ENCODE measurements at places on chromosomes 3 and 15. TPM values are rescaled to one million over a fixed set of nuclear protein-coding genes. Genes with fewer than 3 reads are reported as not detected.
A peak's percentile ranks its signal among the peaks of the same experiment; 100 is the strongest.

The MNS1 gene
- total RNA-seq, result 1.5 TPM

- DNase-seq, result no peak
These were observed 15.7 kb upstream of the TFRC start for GRCh38 chr3:196097373-196098154.

GRCh38 chr3:127152684-127153505, 40.0 kb upstream of the PRR23E start:
- no peak for DNase-seq

The MASP1 gene
- 0.46 TPM for total RNA-seq

The DUOXA1 gene
- total RNA-seq, result not detected

DNA sequence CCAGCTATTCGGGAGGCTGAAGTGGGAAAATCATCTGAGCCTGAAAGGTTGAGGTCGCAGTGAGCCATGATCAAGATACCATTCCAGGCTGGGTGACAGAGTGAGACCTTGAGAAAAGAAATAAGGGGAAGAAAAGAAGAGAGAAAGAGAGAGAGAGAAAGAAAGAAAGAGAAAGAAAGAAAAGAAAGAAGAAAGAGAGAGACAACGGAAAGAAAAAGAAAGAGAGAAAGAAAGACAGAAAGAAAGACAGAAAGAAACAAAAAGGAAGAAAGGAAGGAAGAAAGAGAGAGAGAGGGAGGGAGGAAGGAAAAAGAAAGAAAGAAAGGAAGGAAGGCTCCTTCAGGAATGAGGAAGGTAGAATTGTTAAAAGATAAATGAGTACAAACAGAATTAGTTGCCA, 84.5 kb downstream of the RPL22L1 start:
- no peak for DNase-seq

DNA sequence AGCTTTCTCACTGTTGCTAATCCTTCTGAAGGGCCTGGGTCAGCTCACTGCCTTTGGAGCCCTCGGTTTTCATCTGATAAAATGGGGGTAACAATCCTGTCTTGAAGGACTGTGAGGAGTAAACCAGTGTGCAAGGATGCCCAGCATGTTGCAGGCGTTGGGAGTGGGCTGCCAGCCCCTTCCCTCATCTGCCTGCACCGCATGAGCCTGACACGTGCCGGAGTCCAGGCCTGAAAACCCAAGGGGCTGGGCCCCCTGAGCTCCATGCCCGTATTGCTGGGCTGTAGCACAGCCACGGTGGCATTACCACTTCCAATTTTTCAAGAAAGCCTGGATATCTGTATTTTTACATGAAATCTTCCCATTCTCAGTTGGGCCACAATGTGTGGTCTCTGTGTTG, 98.1 kb downstream of the DNAJB8 start:
- no peak for DNase-seq

- no peak for DNase-seq
These were observed 431 bp upstream of the YEATS2 start for GRCh38 chr3:183697123-183697609.

The AMOTL2 gene
- total RNA-seq, result 85.1 TPM

The C3orf22 gene
- not detected for total RNA-seq

DNA sequence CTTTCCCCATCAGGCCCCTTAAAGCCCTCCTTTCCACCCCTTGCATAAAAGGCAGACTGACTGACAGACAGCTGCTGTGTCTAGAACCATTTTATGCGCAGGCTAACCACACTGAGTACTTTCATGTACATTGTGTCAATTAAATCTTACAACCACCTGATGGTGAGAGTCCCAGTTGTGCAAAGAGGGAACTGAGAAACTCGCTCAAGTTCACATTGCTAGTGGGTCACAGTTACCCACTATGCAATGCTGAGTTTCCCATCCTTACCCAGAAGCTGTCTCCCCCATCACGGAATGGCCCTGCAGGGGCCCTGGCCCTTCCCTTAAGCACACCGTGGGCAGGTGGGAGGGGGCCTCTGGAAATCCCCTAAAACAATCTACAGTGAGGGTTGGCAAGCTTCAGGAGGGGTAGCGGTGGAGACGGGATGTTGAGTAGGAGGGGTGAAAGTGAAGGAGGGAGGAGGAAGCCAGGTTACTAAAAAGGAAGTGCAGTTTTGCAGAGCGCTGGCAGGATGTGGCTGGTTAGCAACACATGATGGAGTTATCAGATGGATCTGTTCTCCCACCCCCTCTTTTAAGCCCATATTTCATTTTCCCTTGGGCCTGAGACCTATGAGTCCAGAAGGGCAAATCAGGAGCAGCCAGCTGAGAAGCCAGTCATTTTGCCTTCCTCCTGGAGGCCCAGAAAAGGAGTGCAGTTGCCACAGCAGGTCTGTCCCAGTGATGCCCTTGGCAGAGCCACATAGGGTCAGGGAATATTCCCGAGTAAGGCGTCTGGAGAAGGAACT, 30.0 kb downstream of the STARD5 start:
- no peak for DNase-seq

DNA sequence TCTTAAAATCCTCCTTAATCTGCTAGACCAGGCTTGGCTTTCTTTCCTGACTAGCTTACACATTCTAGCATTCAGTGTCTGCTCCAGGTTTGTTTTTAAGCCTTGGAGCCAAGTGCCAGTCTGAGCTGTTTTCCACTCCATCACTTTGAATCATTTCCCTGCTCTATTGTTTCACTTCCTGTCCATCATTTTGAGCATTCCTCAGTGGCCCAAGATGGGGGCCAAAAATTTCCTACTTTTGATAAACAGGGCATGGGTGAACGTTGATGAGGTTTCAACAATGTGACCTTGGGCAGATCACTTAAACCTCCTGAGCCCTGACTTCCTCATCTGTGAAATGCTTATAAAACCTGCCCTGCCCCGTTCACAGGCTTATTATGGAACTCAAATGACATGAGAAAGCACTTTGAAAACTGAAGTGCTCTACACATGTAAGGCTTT, 4.4 kb downstream of the CYP19A1 start:
- DNase-seq, result peak; percentile 85

DNA sequence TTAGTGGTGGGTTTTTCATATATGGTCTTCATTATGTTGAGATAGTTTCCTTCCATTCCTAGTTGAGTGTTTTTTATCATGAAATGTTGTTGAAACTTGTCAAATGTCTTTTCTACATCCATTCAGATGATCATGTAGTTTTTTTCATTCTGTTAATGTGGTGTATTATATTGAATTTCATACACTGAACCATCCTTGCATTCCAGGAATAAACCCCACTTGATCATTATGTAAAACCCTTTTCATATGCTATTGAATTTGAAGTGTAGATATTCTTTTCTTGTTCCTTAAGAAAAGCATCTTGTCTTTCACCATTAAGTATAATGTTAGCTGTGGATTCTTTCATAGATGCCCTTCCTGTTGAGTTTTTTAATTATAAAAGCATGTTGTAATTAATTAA, 42.9 kb downstream of the PIAS1 start:
- no peak for DNase-seq

GRCh38 chr3:134601539-134602439, 49.0 kb downstream of the KY start:
- DNase-seq, result peak; percentile 29

DNA sequence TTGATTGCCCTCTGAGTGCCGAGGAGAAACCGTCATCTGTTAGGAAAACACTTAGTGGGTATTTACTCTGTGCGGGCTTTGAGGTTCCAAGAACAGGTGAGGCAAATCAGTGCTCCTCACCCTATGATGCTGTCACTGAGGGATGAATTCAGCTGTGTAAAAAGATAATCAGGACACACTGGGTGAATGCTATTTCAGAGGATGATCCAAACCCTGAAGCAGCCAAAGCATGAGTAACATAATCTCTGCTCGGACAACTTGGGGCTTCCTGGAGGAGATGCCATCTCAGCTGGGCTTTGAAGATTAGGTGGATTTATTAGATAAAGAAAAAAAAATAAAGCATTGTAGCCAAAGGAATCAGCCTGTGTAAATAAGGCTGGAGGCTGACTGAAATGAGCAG, 10.5 kb upstream of the GADL1 start:
- no peak for DNase-seq

All from pulmonary artery endothelial cell (primary cell).